ENCODE measurements at places on chromosomes 6 and 20. TPM values are rescaled to one million over a fixed set of nuclear protein-coding genes. Genes with fewer than 3 reads are reported as not detected.

The SLC26A8 gene
- total RNA-seq: not detected

The TP53TG5 gene
- 0.07 TPM for total RNA-seq

The GPR6 gene
- total RNA-seq: not detected

The TULP1 gene
- not detected for total RNA-seq

The EFCAB8 gene
- 0.39 TPM for total RNA-seq

The BPIFA1 gene
- total RNA-seq: not detected

The MAS1 gene
- not detected for total RNA-seq

The EYA4 gene
- not detected for total RNA-seq

The NRSN1 gene
- not detected for total RNA-seq

The EGFL8 gene
- 9.1 TPM for total RNA-seq

DNA sequence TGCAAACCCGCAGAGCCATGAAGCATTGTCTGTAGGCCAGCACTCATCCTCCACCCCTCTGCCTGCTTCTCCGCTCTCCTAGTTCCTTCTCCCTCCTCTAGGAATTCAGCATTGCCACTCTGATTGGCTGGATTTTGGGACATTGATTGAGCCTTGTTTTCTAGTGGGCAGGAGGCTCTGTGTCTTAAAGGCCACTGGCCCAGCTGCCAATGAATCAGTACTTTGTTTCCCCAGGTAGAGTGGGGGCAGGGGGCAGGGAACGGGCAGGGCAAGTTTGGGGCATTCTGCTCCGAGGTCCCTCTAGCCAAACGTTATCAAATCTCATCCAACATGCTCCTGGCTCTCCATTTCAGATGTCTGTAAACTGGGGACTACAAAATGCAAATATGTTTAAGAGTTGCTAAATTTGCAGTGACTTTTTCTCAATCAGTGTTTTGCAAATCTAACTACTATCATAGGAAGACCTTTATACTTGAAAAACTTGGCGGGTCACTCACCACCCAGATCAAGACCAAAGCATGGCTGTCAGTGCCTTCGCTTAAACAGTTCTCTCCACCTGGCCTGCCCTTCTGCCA lies 10.4 kb upstream of the BPI start:
- no peak for DNase-seq

- peak; percentile 61 for DNase-seq
These were observed 37.0 kb downstream of the SYTL3 start for GRCh38 chr6:158686791-158687381.

DNA sequence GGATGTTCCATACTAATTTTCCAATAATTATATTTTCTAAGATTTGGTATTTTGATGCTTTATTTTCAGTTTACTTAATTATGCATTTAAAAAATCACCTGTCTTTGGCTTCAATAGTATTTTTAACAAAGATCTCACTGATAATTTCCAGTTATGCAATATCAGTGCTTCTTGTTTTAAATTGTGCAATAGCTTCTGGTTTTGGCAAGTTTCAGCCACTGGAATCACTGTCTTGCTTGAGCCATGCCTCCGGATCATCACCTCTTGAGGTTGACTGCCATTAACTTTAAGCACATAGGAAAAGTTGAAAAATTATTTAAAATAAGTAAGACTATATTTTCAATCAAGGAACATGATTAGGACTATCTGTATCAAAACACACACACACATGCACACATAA lies 1242.1 kb downstream of the HACE1 start:
- no peak for DNase-seq

DNA sequence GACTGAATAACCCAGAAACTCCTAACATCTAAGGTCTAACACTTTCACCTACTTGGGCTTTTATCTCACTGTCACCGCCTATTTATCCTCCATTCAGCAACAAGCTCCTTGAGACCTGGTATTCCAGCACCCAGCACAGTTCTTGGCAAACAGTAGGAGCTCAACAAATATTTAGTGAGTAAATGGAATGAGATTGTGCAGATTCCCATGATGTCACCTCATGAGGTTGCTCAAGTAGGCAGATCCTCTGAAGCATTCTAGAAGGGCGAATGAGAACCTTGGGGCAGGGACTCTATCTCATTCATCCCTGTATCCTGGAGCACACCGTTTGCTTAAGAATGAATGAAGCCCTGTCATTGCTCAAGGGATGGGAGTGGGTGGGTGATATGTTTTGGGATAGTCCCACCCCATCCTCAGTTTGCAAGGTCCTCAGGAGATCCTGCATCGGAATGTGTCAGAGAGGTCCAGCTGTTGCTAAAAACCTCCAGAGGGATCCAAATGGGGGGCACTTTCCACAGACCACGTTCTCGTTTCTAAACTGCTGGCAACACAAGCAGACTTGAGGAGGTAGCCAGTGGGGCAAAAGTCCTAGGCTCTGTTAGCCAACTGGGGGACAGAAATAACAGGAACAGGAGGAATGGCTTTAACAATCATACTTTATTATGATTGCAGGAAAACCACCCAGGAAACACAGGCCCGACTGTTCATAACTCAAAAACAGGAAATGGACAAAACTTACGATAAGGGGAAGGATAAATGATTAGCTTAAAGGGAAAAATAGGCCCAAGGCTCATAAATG lies 42.0 kb downstream of the EDN1 start:
- DNase-seq: no peak

DNA sequence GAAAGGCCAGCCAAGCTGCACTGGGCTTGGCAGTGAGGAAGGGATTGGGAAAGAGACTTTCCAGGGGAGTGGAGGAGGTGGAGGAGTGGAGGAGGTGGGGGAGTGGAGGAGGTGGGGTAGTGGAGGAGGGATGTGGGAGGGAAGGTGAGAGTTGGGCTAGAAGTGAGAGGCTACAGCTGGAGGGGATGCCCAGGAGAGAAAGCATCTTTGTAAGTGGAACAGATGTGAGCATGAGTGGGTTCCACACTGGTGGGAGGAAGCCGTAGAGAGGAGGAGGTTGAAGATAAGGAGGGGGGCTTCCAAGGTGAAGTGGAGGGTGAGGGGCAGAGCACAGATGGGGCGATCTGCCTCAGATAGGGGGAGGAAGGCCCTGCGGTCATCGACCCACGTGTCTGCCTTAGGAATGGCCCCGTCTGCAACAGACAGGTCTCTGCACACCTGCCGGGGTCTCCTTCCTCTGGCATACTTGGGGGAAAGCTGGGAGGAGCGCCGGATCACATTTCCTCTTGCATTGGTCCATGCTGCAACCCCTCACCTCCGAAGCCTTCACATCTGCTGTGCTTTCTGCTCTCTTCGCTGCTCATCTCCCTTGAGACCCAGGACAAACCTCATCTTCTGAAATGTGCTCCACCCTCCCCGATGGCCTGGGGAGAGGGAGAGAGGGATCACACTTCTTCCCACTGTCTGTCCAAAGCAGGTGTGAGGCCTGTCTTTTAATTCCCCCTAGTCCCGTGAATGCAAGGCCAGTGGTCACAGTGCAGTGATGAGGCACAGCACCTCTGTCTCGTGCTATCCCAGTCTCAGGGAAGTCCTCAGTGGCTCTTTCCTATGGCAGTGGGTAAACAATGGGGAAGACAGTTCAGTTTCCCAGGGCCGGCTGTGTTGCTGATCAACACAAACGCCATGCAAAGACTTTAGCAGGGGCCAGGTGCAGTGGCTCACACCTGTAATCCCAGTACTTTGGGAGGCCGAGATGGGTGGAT lies 48.6 kb upstream of the SNX9 start:
- no peak for DNase-seq

GRCh38 chr6:63731930-63732329 lies 96.3 kb downstream of the PHF3 start:
- no peak for DNase-seq

DNA sequence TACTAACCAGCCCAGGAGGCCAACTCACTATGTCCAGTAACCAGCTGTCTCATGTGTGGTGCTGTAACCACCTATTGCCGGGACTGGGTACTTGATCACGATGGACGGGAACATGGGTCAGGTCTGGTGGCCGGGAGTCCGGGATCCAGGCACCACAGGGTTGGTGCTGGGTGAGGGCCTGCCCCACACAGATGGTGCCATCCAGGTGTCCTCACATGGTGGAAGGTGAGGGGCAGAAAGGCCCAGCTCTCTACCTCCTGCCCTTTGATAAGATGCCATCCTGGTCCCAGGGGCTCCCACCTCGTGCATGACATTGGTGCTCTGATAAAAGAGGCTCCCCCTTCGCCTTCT lies 116.3 kb downstream of the TAF4 start:
- DNase-seq: no peak

DNA sequence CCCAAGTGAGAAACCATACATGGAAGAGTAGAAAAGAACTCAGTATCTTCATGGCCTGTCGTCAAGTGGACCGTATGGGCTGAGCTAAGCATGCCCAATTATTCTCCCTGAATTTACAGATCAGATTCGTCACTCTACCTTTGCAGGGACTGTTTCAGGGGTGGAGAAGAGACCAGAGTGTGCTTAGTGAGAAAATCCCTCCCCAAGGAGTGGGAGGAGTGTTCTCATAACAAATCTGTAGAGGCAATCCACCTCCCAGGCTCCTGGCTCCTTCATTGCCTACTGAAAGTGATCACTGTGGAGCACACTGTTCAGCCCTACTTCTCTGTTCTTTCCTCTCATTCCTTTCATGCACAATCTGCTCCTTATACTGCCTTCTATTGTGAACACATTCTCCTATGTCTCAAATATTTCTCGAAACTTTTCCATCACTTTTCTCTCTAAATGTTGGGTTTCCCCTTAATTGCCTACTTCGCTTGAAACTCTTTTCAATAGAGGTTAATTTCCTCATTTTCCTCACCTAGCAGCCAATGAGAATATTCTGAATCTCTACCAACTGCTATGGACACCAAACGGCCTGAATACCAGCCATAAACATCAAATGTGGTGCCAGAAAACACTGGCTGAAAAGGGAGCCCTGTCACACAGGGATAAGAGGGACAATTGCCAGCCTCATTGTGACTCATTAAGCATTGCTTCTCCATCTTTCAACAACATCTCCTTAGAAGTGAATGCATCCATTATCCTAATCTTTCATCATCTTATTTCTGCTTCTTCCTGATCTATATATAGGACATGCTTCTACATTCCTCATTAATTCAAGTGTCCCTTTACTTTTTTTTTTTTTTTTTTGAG lies 398.3 kb downstream of the UTRN start:
- DNase-seq: no peak

DNA sequence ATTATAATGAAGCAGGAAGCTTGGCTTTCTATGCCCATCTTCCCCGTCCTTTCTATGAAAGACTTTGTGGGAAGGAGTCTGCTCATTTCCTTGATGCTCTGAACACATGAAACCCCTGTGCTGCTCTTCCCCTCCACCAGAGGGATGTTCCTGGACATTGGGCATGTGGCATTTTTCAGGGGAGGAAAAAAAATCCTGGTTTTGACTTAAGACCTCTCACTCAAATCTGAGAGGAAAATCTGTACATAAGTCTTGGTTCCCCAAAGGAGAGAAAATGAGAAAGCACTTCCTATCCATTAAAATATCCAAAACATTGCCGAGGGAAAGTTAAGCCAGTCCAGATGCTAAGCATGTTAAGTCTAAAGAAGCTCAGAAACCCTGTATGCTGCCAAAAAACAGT lies 393.0 kb downstream of the PAX1 start:
- DNase-seq: no peak

DNA sequence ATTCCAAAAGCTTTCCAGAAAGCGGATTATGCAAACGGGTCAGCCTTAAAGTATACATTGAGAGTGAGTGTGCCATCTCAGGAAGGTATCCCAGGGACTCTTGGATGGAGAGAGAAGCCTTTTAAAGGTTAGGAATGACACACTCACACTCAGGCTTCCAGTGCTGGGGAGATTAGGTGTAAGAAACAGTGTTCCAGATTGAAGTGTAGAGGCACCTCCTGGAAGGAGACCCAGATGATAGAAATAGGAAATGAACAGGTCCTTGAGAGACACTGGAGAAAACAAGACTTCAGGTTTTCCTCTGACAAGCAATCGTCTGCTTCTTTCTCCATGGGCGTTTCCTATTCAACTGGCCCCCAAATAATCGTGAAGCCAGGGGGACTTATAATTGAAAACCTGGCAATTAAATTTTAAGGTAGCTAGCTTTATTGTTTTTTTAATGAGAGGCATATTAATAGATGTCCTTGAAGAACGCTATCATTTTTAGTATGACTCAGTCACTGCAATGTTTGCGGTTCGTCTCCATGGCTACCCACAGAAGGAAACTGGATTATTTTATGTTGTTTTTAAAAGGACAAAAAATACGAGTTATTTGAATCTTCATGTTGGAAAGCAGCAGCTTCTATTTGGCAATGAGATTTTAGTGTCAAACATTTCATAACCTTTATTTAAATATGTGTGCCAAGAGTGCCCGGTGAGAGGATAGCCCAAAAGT lies 85.3 kb downstream of the TRMT6 start:
- no peak for DNase-seq

GRCh38 chr6:20117474-20117873 lies 94.8 kb downstream of the MBOAT1 start:
- DNase-seq: no peak

- no peak for DNase-seq
These were observed 219.5 kb downstream of the BTBD9 start for GRCh38 chr6:38420207-38420606.
